ENCODE measurements at places on chromosomes 16 and 17. TPM values are rescaled to one million over a fixed set of nuclear protein-coding genes. Genes with fewer than 3 reads are reported as not detected.

DNA sequence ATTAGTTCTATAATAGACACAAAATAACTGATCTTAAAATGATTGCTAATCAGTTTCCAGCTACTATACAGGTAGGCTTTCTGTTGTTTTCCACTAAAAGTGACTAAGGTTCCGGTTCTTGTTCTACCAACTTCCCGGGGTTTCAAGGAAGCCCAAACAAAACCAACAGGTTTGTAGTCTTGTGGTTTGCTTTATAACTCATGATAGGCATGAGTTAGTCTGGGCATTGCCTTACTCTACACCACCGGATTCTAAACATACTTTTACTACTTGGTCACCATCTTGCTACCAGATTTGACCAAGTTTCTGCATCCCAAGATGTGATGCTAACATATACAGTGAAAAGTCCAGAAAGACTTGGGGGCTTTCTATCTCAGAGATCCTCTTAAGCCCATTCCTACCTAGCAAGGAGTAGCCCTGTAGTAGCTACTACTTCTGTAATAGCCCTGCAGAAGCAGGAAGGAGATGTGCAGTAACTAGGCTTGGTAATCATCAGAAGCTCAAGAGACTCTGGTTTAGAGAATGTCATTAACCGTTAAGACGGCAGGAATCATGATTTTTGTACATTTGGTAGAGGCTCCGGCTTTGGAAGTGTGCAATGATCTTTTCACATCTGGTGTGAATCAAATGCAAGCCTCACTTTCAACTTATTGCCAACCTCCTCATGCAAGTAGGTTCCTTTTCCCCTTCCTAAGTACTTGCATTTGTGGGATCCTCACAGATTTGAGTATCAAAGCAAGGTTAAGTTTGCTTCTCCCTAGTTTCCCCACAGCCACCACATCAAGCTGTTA is 1.6 kb downstream of the FAM117A start:
- DNase-seq, result no peak

DNA sequence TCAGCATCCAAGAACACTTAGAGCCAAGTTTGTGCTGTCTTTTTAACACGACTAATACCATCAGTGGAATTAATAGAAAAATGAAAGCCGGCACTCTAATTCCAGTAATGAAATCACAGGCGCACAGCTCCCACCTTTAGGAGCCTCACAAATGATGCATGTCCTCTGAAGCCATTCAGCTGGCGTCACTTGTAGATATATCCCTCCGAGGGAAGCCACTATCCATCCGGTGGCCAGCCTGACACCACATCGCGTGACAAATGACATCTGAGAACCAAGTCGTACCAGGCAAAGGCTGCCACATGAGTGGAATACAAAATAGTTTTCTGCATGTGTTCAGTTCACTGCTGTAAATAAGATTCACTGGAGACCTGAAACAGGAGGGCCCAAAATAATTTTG is 205.6 kb downstream of the GRIN2A start:
- no peak for DNase-seq

GRCh38 chr17:74528491-74529199 is 2.6 kb downstream of the CD300LB start:
- no peak for DNase-seq

GRCh38 chr17:65088621-65089360 is 32.3 kb upstream of the GNA13 start:
- no peak for DNase-seq

DNA sequence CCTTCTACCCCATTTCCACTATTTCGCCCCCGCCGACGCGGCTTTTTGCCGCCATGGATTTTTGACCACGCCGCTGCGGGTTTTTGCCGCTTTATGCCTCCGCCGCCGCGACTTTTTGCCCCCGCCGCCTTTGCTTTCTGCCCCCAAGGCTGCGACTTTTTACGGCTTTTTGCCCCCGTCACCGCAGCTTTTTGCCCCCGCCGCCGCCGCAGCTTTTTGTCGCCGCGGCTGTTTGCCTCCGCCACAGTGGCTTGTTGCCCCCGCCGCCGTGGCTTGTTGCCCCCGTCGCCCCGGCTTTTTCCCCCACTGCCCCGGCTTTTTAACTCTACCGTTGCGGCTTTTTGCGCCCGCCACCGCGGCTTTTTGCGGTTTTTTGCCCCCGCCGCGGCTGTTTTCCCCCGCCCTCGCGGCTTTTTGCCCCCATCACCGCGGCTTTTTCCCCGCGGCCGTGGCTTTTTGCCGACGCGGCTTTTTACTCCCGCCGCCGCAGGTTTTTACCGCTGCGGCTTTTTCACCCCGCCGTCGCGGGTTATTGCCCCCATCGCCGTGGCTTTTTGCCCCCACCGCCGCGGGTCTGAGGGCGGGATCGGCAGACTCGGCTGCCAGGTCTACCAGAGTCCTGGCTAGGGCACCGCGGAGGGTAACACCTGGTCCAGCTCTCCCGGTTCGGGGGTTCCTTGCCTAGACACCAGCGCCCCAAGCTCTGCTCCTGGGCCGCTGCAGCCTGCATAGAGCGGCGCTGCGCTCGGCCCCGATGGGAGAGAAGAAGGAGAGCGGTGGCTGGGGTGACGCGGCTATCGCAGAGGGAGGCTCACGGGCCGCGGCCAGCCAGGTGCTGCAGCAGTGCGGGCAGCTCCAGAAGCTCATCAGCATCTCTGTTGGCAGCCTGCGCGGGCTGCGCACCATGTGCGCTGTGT is 562.7 kb upstream of the WSB1 start:
- DNase-seq, result no peak

GRCh38 chr16:30060346-30060745 is 5.2 kb upstream of the ALDOA start:
- DNase-seq, result no peak

The TP53TG3F gene
- not detected for total RNA-seq

- no peak for DNase-seq
Measured at GRCh38 chr16:84059111-84059510, 16.5 kb upstream of the SLC38A8 start.

DNA sequence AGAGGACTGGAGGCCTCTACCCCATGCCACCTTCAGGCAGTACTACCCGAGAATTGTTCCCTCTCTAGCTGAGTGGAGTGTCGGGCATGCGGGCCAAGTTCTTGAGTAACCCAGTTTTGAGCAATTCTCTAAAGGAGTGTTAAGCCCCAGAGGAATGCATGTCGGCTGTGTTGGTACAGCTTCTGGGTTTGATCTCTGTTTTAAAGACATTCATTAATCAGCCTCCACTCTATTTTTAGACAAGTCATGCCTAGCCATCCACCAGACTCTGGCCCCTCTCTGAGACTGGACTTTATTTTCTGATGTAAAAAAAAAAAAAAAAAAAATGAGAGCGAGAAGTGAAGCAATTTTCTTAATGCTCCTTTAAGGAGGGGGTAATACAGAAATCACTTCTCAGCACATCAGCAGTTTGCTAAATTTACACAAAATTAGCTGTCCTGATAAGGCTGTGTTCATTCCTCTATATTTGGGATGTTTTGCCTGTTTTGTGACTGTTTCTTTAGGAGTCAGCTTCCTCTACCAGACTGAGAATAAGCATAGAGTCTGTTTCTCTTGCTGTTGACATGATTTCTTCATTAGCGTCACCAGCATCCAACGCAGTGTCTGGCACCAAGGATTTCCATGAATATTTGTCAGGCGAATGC is 88.7 kb downstream of the AXIN2 start:
- DNase-seq, result peak; percentile 35

DNA sequence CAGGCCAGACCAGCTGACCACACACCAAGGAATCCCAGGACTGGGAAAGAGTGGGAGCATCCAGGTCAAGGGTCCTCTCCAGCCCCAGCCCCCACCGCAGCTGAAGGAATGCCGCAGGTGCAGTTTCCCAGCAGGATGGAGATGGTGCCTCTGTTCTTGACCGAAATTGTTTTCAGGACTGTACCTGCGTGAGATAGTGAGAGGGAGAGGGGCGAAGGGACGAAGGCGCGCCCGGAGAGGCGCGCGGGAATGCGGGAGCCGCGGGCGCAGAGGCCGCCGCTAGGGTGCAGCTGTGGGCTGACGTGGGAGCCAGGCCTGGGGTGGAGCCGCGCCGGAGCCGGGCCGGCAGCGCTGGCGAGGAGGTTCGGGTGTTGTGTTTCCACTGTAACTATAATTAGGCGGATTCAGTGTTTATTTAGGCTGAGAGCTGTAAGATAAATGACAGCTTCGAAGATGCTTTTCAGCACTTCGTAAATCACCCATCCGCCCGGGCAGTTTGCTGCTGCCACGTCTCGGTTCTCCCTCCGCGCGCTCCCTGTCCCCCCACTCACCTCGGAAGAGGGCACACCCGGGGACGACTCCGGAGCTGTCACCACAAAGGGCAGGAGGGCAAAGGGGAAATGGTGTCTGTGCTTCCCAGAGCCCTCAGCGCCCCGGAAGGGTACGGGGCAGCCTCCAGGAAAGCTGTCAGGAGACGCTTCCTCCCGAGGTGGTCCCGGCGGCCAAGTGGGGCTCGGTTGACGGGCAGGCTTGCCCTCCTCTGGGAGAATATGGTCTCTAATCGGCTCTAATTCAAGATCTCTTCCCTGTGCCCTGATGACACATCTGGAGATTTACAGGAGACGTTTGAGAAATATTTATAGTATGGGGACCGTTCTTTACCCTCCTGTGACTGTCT is 38.2 kb downstream of the HOXB1 start:
- DNase-seq, result peak; percentile 74

DNA sequence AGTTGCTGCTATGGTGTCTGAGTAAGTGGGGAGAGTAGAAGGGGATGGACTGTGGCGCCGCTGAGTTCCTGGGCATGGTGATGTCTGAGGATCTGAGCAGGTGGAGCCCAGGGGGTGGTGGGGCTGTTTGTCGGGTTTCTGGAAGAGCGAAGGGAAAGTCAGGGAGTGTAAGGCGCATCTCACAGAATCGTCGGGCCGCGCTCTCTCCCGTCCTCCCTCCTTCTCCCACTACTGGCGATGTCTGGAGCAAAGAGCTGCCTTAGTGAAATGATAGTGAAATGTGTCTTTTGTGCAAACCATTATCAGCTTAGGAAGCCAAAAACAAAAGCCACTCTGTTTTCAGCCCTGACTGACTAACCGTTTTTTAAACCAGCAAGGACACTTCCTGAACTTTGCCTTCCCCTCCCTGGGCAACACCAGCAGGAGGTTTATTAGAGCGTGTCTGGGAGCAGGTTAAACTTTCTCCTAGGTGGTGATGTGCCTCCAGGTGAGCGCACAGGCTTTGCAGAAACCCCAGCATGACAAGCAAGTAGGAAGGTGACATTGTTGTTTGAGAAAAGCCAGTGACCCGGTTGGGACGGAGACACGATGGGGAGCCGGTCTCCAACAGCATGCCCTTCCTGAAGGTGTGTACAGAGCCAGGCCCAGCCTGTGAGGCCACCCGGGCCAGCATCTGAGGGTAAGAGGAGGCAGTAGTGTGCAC is 49.1 kb downstream of the RAB11FIP3 start:
- DNase-seq, result no peak

GRCh38 chr17:15947271-15947670 is 2.3 kb downstream of the ADORA2B start:
- no peak for DNase-seq

GRCh38 chr17:36755586-36755985 is 154.2 kb downstream of the MRM1 start:
- DNase-seq, result no peak

GRCh38 chr17:31525801-31526549 is 134.5 kb downstream of the RAB11FIP4 start:
- DNase-seq, result no peak

The SOST gene
- total RNA-seq, result not detected

DNA sequence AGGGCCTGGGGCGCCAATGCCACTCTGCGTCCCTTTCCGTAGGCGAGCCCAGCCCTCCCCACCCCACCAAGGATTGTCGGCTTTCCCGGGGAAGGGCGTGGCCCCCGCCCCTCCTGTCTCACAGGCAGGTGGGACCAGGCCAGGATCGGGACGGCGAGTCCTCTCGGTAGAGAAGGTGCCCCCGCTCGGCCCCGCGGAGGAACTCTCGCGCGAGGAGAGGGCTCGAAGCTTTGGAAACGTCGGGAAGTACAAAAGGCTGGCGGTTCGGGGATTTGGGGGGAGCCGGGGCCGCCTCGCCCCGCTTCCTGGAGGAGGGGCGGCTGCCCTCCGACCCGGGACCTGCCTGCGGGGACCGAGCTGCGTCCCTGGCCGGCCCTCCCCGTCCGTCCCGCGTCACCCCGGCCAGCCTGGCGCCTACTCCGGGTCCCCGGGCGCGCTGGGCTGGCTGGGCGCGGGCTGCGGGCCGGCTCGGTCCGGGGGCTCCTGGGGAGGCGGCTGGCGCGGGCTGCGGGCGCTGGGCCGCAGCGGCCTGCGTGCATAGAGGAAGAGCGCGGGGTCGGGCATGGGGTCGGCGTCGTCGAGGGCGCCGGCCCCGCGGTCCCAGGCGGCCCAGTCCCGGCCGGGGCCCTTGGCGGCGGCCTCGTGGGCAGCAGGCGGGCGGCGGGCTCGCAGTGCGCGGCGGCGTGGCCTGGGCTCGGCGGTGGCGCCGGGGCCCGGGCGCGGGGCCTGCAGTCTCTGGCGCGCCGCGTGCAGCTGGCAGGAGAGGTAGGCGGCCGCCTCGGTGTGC is 12.6 kb upstream of the CLUH start:
- no peak for DNase-seq

The AHSP gene
- total RNA-seq, result not detected

The KIF18B gene
- total RNA-seq, result 0.82 TPM

- peak; percentile 98 for DNase-seq
Measured at GRCh38 chr17:77391668-77392375, 251.1 kb downstream of the SEC14L1 start.

The KPNA2 gene
- 208 TPM for total RNA-seq

DNA sequence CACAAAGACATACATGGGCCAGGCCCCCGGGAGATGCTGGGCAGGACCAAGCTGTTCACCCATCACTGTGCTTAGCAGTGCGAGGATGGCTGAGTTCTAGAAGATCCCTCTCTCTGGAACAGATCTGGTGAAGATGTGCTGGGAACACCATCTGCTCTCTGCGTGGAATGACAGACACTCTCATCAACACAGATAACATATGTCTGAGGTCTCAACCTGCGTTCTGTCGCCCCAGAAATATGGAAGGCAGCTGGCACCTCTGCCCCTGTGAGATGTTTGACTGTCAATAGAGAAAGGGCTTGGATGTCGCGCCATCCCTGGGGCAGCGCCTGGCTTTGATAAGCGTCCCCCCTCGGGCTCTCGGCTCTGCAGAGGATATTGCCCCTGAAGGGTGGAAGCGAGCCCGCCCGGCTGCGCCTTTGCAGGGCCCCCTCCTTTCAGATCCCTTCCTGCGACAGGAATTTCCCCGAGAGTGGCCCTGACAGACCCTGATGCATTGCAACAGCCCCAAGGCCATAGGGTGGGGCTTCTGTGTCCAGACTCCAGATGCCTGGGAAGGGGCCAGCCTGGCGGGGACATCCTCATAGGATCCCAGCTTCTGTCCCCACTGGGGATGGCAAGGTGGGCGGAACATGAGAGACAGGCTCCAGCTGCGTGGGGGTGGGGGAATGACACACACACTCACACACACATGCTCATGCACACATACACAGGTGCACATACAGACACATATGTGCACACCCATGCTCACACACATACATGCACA is 86.9 kb upstream of the ZNF469 start:
- no peak for DNase-seq

GRCh38 chr16:64011650-64012049 is 1110.2 kb downstream of the CDH11 start:
- no peak for DNase-seq

The TM4SF5 gene
- not detected for total RNA-seq

The KIF2B gene
- not detected for total RNA-seq

GRCh38 chr17:70871180-70871818 is 702.0 kb downstream of the KCNJ2 start:
- no peak for DNase-seq

- DNase-seq, result no peak
Measured at GRCh38 chr16:23908790-23909189, 73.0 kb downstream of the PRKCB start.

- no peak for DNase-seq
Measured at GRCh38 chr16:24738895-24739294, 9.4 kb downstream of the TNRC6A start.

- peak; percentile 92 for DNase-seq
Measured at GRCh38 chr16:70804153-70804733, 3.3 kb upstream of the VAC14 start.

The EIF1 gene
- 795 TPM for total RNA-seq

The GNAO1 gene
- total RNA-seq, result 1.7 TPM
